Activated CD8-positive, alpha-beta memory T cell treated with anti-CD3 and anti-CD28 coated beads, Interleukin-2, amount 50 U/mL, for 4 hours (primary cell): ENCODE measurements at places on chromosomes 4 and X.

- no peak for DNase-seq
Observed at GRCh38 chrX:137236837-137237236, 203.0 kb upstream of the GPR101 start.

- DNase-seq, result no peak
Observed at GRCh38 chrX:38211891-38212635, 8.6 kb downstream of the SRPX start.

DNA sequence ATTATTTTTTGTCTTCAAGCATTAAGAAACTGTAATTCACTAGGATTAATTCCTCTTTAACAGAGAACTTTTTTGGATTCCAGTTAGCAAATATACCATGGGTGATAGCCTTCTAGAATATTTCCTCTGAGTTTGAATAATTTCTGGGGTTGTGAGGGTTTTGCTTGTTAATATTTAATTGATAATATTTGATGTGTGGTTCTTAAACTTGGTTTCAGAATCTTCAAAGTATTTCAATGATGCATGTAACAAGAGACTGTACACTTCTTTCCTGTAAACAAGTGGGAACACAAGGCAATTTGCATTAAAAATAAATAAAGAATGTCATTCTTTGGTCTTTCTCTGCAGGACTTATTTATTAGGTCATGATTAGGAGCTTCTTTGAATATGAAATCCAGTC is 9.5 kb upstream of the C4orf51 start:
- no peak for DNase-seq

- no peak for DNase-seq
Observed at GRCh38 chr4:165457793-165458192, 79.0 kb downstream of the CPE start.

- DNase-seq, result no peak
Observed at GRCh38 chr4:40180356-40180755, 16.5 kb upstream of the RHOH start.

- DNase-seq, result peak; percentile 22
Observed at GRCh38 chrX:56232221-56233082, at the start of gene KLF8. Gene KLF8 (plus strand): TSS chrX:56232356. CDS start chrX:56233335, 979 bp downstream.

DNA sequence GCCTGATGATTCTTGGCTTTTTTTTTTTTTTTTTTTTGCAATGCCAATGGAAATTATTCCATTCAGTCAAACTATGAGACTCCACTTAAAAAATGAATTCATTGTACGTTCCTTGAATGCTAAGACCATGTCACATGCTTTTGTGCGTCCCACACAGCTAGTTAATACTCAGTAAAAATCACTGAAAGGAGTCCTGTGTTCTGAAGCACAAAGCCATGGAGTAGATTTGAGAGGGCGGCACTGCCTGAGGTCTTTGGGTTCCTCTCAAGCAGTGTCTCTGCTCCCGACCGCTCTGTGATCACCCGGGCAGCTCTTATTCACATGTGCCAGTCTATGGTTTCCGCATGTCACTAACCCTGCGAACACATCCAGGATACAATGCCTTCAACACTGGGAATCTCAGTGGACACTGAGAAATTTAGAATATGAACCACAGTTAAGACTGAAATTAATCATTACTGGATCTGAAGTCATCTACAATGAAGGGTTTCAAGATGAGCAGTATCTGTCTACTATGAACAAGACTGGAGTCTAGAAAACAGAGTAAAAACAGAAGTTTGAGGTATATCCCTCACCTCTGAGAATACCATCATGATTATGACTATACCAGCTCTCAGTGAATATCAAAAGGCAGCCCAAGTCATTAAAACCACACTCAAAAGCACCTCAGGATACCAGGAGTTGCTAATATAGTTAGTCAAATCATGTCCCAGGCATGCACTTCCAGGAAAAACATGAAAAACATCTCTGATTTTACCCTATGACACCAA is 193.0 kb downstream of the MGST2 start:
- DNase-seq, result no peak

DNA sequence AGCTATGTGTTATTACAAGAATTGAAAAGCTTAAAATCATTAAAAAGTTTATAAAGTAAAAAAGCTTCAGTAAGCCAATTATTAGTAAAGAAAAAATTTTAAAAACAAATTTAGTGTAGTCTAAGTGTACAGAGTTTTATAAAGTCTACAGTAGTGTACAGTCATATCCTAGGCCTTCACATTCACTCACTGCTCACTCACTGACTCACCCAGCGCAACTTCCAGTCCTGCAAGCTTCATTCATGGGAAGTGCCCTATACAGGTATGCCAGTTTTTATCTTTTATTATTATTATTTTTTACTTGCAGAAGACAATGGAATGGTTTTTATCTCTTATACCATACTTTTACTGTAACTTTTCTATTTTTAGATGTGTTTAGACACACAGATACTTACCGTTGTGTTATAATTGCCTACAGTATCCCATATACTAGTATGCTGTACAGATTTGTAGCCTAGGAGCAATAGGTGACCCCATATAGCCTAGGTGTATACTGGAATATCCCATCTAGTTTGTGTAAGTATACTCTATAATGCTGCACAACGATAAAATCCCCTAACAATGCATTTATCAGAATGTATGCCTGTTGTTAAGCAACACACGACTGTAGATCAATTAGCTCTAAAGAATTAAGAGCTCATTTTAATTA is 230.7 kb downstream of the DCLK2 start:
- DNase-seq, result no peak

DNA sequence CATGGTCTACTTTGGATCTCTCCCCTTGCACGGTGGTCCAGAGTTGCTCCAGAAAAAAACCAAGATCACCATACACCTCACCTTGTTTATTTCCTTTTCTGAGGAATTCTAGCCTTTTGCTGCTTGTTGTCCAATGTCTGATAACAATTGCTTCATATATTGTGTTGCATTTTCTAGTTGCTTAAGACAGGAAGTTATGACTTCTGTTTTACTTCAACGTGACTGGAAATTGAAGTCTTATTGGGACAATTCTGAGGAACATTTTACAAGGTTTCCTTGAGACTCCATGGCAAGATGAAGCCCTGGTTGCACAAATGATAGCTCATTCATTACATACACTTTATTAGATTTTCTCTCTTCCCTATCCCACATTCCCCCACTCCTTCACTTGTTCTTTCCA is 5.2 kb downstream of the CXCL1 start:
- DNase-seq, result no peak

GRCh38 chrX:71378732-71379131 is 12.6 kb downstream of the TAF1 start:
- DNase-seq, result no peak

- no peak for DNase-seq
Observed at GRCh38 chr4:133620555-133620954, 471.5 kb downstream of the PCDH10 start.

DNA sequence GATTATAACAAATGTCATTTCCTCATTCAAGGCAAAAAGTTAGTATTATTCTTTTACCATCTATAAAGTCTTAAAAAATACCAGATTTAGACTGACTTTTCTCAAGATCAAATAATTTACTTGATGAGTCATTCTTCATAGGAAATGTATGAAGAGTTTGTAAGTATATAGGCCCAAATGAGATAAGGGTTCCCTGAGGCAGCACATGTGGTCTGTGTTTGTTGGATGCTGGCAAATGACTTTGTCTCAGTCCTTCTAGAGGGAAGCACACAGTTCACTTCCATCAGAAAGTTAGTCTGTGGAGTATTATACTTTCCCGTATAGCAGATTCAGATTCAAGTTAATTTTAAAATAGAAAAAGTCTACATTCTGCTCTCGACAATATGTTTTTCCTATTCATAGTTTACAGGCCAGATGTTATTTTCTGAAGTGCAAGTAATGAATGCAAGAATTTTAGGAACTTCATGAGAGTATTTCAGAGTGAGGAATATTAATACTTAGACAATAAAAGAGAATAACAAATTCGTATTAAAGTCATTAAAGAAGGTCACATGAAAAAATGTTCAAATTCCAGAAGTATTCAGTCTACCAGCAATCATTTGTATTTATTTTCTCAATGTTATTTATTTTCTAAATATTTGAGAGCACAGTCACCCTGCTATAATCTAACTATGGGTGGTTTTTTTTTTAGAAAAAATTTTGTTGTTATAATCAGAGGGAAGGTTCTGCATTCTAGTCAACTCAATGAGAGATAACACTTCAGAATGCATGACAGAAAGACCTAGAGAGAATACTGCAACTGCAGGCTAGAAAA is 601.8 kb upstream of the ZFP42 start:
- DNase-seq, result no peak

GRCh38 chr4:108717386-108717785 is 45.5 kb downstream of the ETNPPL start:
- DNase-seq, result no peak

DNA sequence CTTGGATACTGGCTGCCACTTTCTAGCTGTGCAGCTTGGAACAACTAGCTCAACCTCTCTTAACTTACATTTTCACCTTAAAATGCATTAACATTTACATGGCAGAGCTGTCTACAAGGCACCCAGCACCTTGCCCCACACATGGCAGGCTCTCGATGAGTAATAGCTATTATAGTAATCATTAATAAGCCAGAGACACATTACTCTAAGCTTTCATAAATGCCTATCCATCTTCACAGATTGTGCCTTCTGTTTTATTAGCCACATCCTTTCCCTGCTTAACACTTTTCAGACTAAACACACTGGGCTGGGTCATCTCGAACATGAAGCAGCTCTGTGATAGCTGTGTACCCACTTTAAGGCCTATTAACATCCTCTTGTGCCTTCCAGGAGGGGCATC is 83.8 kb upstream of the UCP1 start:
- no peak for DNase-seq

GRCh38 chr4:175790083-175790482 is 22.0 kb downstream of the GPM6A start:
- DNase-seq, result no peak

DNA sequence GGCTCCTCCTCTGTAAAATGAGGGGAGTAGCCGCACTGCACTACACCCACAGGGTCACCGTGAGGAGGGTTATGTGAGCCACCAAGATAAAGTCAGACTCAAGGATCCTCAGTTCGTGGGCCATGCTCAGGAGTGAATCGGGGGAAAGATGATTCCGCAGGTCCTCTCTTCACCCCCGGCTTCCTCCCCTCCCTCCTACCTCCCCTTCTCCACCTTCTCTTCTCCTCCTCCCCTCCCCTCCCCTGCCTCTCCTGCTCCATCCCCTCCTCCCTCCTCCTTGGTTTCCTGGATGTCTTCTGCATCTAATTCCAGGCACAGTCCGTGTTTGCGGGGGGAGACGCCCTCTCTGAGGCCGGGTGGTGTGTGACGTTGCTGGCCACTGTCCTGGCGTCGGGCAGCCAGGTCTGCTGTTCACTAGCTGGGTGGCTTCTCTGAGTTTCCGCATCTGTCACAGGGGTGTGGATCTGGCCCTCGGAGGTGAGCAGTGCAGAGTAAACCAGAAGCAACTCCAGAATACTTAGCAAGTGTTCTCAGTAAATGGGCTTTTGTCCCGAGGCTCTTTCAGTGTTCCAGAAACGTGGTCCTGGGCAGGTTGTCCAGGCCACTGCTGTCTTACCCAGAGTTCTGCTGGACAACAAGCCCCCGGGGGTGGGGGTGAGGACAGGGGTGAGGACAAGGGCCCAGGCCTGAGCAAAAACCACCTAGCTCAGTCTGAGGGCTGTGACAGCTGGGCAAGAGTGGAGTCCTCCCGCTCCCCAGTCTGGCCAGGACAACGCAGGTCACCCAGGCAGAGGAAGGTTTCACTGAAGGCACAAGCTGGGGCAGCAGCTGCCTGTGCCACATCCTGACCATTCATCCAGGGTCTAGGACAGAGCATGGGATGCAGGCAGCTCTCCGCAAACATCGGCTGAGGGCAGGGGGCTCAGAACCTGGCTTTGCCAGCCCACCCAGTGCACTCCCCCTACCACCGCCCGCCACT is 92.4 kb downstream of the PPP2R2C start:
- no peak for DNase-seq

- DNase-seq, result no peak
Observed at GRCh38 chr4:15343000-15343399, 84.8 kb upstream of the C1QTNF7 start.

- no peak for DNase-seq
Observed at GRCh38 chrX:20789103-20789502, 522.4 kb upstream of the RPS6KA3 start.
